Uterine smooth muscle cell (primary cell): ENCODE measurements at places on chromosomes 4 and X. TPM values are rescaled to one million over a fixed set of nuclear protein-coding genes. Genes with fewer than 3 reads are reported as not detected.

MEPE gene
- total RNA-seq = not detected in 2 replicates

FAM149A gene
- 4.5 and 5.2 TPM in 2 replicates for total RNA-seq

HSD17B13 gene
- 0.22 and 0.37 TPM in 2 replicates for total RNA-seq

MAPK10 gene
- 21.1 and 23.4 TPM in 2 replicates for total RNA-seq

PNPLA4 gene
- total RNA-seq = 15.7 and 16.6 TPM in 2 replicates

CXCL11 gene
- 0.22 TPM in 1 of 2 replicates, not detected in the other for total RNA-seq

TEX11 gene
- 0.12 TPM in 1 of 2 replicates, not detected in the other for total RNA-seq

RBMXL3 gene
- total RNA-seq = not detected in 2 replicates

CXorf51B gene
- not detected in 2 replicates for total RNA-seq

ATP2B3 gene
- total RNA-seq = under 0.01 TPM in 1 of 2 replicates, not detected in the other

BEX5 gene
- 0.33 and 0.37 TPM in 2 replicates for total RNA-seq

CT83 gene
- not detected in 2 replicates for total RNA-seq

UGT2B17 gene
- total RNA-seq = not detected in 2 replicates

AKAP14 gene
- total RNA-seq = not detected in 2 replicates
